ENCODE measurements at places on chromosomes 5 and 9.

GRCh38 chr5:145473042-145473642 is 362.0 kb downstream of the PRELID2 start:
- DNase-seq, result no peak

DNA sequence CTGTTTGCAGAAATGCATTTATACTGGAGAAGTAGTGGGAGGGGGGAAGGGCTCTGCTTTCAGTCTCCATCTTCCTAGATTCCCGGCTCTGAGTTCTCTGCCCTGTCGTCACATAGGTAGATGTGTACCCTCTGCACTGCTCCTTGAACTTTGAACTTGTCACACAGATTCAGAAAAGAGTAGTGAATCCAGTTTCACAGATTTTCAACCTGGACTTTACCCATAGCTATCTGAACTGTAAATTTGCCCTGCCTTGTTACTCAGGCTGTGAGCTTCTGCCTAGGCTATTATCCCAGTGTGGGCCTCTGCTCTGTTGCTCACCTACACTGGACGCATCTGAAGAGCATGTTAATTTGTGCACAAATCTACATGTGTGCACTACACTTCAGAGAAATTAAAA is 12.8 kb upstream of the C9orf152 start:
- no peak for DNase-seq

DNA sequence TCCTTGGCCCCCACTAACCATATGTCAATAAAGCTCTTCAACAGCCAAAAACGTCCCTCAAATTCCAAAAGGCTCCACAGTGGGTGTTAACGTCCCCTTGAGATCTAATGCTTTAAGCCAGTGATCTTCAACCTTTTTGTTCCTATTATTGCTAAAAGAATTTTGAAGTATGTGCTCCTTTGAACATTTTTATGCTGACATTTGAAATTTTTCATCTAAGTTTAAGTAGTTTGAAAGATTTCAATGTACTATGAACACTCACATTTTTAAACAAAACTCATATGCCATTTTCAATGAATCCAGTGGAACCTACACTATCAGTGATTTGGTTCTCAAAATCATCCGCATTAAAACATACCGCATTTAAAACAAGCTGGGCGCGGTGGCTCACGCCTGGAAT is 29.9 kb downstream of the AUH start:
- DNase-seq, result no peak

DNA sequence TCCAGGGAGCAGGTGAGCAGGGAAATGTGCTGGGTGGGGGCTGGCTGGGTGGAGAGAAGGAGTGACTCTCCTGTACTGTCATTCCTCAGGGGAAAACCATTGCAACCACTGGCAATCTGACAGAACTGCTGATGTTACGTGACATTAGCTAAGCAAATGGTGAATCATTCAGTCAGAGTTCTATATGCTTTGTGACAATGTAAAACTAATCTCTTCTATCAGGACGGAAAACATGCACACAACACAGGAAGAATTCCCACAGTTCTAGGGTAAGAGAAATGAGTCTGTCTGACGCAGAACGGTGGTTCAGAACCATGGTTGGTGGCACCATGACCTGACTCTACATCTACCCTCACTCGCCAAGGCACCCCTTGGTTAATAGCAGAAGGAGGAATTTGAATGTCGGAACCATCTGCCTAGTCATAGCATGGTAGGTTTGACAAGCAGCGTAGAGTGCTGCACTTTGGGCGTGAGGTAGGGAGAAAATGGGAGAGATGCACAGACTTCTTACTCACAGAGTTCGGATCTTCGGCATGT is 243.6 kb upstream of the PANK3 start:
- no peak for DNase-seq

- DNase-seq, result no peak
Observed at GRCh38 chr9:131198041-131198715, 72.8 kb downstream of the NUP214 start.

GRCh38 chr5:131277875-131278740 is 14.3 kb downstream of the CDC42SE2 start:
- no peak for DNase-seq

DNA sequence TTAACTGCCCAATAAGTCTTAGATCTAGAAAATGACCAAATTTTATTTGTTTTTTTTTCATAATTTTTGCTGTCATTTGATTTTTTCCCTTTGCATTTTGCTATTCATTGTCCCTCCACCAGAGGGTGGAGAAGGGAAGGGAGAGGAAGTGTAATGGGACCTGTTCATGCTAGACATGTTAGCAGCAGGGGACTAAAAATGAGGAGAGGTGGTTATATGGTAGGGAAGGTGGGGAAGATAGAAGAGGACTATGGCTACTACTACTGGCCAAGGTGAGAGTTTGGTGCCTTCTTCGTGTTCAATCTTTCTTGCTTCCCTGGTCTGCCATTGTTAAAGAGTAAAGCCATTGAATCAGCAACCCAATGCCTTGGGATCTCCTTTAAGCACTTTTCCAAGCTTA is 6.4 kb downstream of the GRIA1 start:
- DNase-seq, result peak; percentile 15

- DNase-seq, result no peak
Observed at GRCh38 chr9:114238891-114239875, 83.7 kb upstream of the ORM1 start.

DNA sequence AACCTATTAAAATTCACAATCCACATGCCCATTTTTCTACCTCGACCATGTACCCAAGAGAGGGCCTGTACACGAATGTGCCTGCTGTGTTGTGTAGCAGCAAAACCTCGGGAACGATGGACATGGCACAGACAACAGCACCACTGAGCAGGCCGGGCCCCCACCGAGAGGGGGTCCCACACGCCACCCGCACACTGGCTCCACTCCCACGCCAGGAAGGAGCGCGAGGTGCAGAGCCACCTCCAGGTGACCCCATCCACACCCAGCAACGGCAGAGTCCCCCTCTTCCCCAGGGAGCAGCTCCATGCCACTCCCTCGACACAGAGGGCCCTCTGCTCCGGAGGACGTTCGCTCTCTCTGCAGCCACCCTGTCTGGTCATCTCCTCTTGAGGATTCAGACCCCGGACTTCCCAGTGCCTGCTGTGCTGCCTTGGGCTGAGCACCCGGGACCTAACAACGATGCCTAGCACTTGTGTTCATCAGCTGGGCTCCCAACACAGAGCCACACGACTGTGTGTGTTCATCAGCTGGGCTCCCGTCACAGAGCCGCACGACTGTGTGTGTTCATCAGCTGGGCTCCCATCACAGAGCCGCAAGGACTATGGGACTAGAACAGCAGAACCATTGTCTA is 25.3 kb upstream of the ADAMTS2 start:
- no peak for DNase-seq

DNA sequence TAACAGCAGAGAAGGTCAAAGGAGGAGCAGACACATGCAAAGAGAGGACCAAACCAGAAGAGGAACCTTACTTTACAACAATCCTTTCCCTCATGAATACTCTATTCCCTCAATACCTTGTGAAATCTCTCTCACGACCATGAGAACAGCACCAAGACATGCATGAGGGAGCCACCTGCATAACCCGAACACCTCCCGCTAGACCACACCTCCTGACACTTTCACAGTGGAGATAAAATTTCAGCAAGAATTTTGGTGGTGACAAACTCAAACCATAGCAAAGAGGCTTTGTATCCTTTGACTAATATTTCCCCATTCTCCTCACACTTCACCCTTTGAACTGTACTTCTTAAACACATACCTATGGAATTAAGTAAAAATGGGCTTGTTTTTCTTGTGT is 101.7 kb downstream of the RORB start:
- no peak for DNase-seq

GRCh38 chr5:2221450-2221849 is 338.7 kb upstream of the IRX4 start:
- no peak for DNase-seq

All from HAP-1 (cell line).